ENCODE measurements at places on chromosomes 7 and 10.

GRCh38 chr10:119001717-119002500 lies 27.6 kb upstream of the NANOS1 start:
- no peak for DNase-seq

- no peak for DNase-seq
Observed at GRCh38 chr7:119233015-119233414, 1008.5 kb downstream of the ANKRD7 start.

DNA sequence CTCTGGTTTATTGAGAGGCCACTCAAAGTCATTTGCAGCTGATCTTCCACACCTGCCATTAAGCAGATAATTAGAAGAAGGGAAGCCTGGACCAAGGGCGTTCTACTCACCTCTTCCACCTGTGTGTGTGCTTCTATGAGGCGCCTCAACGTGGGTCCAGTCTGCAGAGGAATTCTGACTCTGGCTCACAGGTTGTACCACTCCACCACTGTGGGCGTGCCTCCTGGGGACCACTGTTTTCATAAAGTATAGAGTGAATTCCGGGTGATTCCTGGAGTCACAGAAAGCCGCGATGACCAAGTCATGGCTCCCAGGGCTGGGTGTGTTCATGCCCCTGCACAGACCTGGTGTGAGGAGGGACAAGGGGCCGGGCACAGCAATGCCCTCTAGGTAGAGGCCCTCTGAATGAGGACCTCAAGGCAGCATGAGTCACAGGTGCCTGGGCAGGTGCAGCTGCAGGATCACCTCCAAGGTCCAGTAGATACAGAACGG lies 408.3 kb upstream of the MGMT start:
- DNase-seq, result no peak

- DNase-seq, result no peak
Observed at GRCh38 chr7:127955051-127955531, 76.1 kb downstream of the LRRC4 start.

DNA sequence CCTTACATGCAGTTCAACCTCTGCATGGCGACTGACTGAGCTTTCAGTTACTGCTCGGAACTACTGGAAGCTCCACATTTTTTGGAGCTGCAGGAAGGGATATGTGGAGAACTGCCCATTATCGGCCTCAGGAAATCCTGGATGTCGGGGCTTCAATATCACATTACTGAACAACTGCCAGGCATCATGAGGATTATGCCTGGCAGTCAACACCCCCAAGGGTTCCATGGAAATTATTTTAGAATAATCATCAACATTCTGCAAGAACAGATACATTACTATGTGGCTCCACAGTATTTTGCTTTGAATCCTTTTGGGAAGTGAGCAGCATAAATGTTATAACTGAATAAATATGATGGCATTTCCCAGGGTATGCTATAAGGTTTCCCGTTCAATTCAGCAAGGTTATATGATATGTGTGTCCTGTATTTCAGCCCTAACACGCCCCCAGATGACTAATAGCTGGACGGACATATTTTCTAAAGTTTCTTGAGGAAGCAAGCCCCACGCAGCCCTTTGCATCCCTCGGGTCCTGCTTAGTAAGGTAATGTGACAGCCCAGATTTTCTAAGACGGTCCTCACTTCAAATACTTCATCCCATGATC lies 53.0 kb upstream of the OPALIN start:
- DNase-seq, result no peak

DNA sequence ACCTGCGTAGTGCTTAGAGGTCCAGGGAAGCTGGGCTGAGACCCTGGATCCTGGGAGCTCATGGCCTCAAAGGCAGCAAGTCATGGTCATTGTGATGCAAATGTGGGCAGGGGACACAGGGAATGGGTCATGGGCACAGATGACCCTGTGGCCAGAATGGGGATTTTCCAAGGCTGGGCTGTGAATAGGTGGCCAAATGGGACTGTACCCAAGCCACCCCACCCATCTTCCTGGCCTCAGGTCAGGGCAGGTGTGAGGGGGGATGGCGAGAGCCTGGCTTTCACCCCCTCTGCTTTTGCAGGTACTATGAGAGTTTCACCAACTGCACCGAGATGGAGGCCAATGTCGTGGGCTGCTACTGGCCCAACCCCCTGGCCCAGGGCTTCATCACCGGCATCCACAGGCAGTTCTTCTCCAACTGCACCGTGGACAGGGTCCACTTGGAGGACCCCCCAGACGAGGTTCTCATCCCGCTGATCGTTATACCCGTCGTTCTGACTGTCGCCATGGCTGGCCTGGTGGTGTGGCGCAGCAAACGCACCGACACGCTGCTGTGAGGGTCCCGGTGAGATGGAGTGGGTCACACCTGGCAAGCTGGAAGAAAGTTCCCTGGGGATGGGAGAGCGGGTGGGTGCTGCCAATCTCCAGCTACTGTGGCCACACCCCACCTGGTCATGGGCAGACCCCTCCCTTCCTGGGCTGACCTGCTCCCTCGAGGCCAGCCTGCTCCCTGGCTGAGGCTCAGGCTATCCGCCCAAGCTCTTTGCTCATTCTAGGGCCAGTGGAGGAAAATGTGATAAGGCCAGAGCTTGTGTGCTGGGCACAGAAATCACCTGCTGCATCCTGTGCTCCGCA lies 25.5 kb downstream of the RAMP3 start:
- no peak for DNase-seq

DNA sequence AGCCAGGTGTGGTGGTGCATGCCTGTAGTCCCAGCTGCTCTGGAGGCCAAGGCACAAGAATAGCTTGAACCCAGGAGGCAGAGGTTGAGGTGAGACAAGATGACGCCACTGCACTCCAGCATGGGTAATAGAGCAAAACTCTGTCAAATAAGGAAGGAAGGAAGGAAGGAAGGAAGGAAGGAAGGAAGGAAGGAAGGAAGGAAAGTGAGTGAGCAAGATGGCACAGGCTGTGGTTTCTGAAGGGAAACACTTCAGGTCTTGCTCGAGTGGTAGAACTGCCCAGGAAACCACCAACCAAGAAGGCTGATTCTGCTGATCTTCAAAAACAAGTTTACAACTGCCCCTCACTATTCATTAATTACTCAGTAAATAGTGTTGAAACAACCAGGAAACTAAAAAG lies 45.2 kb downstream of the EZH2 start:
- DNase-seq, result peak; percentile 49

- no peak for DNase-seq
Observed at GRCh38 chr7:136549756-136550155, 318.7 kb upstream of the CHRM2 start.

DNA sequence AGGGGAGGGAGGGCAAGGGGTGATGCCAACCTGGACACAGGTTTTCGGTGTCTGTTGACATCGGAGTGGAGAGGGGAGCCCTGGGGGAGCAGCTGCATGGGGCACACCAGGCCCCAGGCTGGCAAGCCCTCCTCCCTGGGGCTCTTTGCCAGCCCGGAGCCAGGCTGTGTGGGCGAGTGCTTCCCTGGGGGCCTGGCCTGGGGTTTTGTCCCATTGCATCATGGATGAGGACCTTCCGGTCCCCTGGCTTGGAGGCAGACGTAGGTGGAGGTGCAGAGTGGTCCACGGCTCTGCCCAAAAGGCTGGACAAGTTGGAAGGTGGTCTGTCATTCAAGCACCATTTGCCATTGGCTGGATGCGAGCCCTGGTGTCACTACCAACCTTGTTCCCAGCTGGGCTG lies 34.8 kb downstream of the ZMIZ1 start:
- DNase-seq, result no peak

- no peak for DNase-seq
Observed at GRCh38 chr7:70544016-70544415, 587.9 kb upstream of the GALNT17 start.

- no peak for DNase-seq
Observed at GRCh38 chr10:18260310-18260922, 120.2 kb downstream of the CACNB2 start.

- no peak for DNase-seq
Observed at GRCh38 chr7:101780281-101780680, 37.1 kb upstream of the CUX1 start.

DNA sequence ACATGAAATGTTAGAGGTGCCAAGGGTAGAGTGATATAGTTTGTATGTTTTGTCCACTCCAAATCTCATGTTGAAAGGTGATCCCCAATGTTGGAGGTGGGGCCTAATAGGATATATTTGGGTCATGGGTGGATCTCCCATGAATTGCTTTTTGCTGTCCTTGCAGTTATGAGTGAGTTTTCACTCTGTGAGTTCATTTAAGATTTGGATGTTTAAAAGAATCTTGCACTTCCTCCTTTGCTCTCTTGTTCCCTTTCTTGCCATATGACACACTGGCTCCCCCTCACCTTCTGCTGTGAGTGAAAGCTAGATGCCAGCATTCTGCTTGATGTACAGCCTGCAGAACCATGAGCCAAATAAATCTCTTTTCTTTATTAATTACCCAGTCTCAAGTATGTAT lies 269.2 kb downstream of the ZWINT start:
- DNase-seq, result no peak

- DNase-seq, result no peak
Observed at GRCh38 chr10:113047605-113047962, 97.5 kb downstream of the TCF7L2 start.

GRCh38 chr10:33129141-33129995 lies 171.3 kb upstream of the ITGB1 start:
- no peak for DNase-seq

GRCh38 chr10:42933448-42934340 lies 143.2 kb upstream of the RET start:
- no peak for DNase-seq

DNA sequence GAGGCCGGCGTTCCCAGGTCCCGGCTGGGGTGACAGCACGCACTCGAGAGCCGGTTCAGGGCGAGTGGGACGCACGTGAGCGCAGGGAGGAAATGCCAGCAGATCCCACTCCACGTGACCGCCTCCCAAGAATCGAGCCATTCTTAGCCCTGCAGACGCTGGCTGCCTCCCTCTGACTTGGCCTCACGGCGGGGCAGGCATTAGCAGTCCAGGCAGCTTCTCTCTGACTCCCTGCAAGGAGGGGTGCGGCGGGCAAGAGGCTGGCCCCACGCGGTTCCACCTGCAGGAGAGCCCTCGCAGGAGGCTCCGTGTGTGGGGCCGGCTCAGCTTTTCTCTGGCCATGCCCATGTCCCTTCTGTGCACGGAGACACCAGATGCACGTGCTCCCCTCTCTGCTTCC lies 10.1 kb downstream of the GPR146 start:
- no peak for DNase-seq

GRCh38 chr7:98163704-98164494 lies 47.3 kb upstream of the BHLHA15 start:
- no peak for DNase-seq

- no peak for DNase-seq
Observed at GRCh38 chr10:1557081-1557480, 180.2 kb downstream of the ADARB2 start.

GRCh38 chr10:66852811-66853210 lies 73.0 kb upstream of the LRRTM3 start:
- DNase-seq, result no peak

DNA sequence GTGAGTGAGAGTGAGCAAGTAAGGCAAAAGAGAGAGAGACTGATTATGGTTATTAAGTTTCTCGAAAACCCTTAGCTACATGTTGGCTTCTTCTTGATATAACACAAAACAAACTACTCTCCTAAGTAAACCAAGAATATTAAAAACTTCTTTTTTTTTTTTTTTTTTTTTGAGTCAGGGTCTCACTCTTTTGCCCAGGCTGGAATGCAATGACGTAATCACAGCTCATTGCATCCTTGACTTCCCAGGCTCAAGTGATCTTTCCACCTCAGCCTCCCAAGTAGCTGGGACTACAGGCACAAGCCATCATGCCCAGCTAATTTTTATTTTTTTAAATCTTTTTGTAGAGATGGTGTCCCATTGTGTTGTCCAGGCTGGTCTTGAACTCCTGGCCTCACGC lies 102.2 kb upstream of the IL6 start:
- no peak for DNase-seq

GRCh38 chr7:65463184-65463583 lies 89.5 kb downstream of the ZNF92 start:
- DNase-seq, result no peak

- DNase-seq, result no peak
Observed at GRCh38 chr7:28005075-28005846, 175.3 kb downstream of the JAZF1 start.

DNA sequence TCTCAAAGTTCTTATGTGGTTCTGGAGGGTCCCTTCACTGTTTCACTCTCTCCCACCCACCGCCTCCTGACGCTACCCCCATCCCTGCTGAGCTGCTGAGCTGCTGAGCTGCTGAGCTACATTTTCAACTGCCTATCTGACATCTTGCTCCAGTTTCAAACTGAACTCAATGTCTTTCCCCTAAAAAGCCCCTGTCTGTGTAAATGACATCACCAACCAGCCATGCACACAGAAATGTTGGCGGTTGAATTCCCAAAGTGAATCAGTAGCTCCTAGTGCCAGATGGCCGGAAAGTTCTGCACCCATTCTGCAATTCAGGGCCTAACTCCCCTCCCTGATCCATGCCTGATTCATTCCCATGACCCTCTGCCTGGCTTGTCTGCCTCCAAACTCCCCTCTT lies 71.2 kb downstream of the WNT2 start:
- no peak for DNase-seq

DNA sequence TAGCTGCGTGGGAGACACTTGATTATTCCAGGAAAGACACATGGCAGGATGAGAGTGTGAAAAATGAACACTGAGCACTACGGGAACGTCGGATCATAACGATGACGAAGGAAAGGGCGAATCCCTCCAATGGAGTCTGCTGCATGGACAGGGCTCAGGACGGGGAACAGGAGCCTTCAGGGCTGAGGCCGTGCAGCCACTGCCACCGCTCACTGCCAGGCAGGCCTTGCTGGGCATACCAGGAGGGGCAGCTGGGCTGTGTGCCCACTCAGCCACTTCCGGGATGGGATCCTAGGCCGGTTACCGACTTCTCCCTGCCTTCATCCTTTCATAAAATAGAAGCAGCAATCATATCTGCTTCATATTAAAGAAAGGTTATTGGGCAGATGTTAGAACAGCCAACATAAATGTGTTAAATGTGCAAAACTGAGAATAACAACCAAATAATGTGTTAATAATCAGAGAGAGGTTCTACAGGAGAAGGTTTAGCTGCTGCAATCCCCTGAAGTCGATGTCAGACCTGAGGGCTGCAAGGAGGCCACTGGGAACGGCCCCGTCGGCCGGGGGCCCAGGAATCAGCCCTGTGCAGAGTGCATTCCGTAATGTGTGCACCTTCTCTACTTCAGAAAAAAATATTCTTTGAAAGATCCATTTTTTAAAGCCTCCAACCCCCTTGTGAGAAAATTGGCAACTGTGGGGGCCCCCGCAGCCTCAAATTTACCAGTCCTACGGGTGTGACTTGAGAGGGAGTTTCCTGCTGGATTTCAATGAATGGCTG lies 63.6 kb downstream of the ADARB2 start:
- no peak for DNase-seq

GRCh38 chr10:6787091-6787490 lies 207.0 kb upstream of the PRKCQ start:
- no peak for DNase-seq

GRCh38 chr10:29473406-29474100 lies 161.2 kb downstream of the SVIL start:
- DNase-seq, result no peak

DNA sequence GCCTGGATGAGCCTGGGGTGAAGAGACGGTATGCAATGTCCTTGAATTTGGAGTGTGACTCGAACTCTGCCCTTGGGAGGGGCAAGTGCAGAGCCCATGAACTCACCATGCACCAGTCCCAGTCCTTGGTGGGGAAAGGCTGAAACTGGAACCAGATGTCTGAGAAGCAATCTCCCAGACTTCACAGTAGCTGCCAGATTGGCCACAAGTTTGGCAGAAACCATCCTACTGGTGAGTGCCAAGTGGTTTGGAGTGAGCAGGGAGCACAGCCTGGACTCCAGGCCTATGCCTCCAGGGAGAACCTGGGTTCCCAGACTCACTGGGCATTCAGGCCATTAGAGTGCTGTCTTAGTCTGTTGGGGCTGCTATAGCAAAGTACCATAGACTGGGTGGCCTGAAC lies 99.6 kb upstream of the LYZL1 start:
- DNase-seq, result no peak

- DNase-seq, result peak; percentile 88
Observed at GRCh38 chr10:62614389-62615157, 189.9 kb upstream of the ADO start.
